ENCODE measurements at places on chromosomes 2 and 18.

DNA sequence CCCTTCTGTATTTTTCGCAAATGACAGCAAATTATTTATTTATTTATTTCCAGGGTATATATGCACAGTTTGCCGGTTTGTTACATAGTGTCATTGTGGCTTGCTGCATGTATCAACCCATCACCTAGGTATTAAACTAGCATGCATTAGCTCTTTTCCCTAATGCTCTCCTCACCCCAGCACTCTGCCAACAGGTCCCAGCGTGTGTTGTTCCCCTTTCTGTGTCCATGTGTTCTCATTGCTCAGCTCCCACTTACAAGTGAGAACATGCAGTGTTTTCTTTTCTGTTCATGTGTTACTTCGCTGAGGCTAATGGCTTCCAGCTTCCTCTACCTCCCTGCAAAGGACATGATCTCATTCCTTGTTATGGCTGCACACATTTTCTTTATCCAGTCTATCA lies 592.3 kb downstream of the TRIB2 start:
- no peak for DNase-seq

- no peak for DNase-seq
Measured at GRCh38 chr2:140586379-140586778, 1544.4 kb downstream of the LRP1B start.

DNA sequence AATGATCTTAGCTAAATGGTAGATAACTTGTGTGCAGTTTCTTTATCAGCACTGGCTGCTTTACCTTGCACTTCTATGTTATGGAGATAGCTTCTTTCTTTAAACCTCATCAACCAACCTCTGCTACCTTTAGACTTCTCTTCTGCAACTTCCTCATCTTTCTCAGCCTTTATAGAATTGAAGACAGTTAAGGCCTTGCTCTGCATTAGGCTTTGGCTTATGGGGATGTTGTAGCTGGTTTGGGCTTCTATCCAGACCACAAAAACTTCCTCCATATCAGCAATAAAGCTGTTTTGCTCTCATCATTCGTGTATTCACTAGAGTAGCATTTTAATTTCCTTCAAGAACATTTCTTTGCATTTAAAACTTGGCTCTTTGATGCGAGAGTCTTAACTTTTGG lies 123.7 kb downstream of the PIK3C3 start:
- no peak for DNase-seq

DNA sequence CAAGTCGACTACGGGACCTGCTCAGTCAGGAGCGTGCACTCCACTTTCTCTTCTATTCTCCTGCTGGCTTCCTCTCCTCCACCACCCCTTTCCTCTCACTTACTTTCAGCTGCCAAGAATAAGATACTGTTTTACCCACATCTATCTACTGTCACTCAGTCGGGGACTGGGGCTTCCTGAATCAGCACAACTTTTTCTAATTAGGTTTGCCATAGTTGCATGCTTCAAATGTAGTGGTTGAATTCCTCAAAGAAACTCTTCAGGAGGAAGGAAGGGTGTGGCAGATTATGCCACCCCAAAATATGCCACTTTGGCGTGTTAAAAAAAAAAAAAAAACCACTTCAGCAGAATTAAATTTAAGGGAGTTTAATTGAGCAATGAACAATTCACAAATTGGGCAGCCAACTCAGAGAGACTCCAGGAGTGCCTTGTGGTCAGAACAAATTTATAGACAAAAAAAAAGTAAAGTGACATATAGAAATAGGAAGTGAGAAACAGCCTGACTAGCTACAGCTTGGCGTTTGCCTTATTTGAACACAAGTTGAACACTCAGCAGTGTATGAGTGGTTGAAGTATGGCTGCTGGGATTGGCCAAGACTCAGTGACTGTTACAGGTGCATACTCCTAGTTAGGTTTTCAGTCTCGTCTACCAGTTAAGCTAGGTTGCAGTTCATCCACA lies 32.5 kb upstream of the RMDN2 start:
- DNase-seq, result no peak

DNA sequence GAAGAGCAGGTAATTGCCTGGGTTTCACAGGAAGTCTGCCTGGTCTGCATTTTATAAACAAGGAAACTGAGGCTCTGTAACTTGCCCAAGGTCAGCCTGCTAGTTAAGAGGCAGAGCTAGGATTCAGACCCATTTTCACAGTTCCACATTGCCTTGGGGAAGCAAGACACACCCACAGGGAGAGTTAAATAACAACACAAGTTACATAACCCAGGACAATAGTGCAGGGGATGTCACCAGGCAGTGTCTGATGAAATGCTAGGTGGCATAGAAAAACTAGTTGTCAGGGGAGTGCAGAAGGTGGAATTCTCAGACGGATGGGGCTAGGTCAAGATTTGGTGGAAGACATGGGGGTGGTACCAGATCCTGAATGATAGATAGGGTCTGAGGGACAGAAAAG lies 69.7 kb downstream of the PRKCE start:
- no peak for DNase-seq

- no peak for DNase-seq
Measured at GRCh38 chr18:44123743-44124142, 556.9 kb upstream of the SETBP1 start.

- DNase-seq, result no peak
Measured at GRCh38 chr2:168622559-168622958, 166.5 kb downstream of the CERS6 start.

Measured in T-helper 22 cell (primary cell).